ENCODE measurements at places on chromosomes 13 and 19.

DNA sequence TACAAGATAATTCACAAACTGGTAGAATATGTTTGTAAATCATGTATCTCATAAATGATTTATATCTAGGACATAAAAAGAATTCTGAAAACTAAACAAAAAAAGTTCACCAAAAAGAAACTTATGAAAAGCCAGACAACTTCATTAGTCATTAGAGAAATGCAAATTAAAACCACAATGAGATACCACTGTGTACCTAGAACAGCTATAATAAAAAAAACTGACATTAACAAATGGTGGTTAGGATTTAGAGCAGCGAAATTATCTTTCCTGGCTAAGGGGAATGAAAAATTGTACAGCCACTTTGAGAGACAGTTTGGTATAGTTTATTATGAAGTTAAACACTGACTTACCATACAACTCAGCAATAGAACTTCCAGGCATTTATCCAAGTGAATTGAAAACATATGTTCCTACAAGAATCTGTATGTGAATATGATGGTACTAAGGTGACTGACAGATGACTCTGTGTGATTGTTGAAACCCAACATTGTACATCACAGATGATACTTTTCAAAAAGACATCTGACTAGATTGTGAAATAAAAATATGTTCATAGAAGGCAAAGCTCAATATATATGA, 41.8 kb downstream of the UGGT2 start:
- DNase-seq: no peak

GRCh38 chr13:28464861-28465460, 30.0 kb downstream of the FLT1 start:
- DNase-seq: no peak

GRCh38 chr19:49400029-49400428, 12.0 kb downstream of the KASH5 start:
- no peak for DNase-seq

DNA sequence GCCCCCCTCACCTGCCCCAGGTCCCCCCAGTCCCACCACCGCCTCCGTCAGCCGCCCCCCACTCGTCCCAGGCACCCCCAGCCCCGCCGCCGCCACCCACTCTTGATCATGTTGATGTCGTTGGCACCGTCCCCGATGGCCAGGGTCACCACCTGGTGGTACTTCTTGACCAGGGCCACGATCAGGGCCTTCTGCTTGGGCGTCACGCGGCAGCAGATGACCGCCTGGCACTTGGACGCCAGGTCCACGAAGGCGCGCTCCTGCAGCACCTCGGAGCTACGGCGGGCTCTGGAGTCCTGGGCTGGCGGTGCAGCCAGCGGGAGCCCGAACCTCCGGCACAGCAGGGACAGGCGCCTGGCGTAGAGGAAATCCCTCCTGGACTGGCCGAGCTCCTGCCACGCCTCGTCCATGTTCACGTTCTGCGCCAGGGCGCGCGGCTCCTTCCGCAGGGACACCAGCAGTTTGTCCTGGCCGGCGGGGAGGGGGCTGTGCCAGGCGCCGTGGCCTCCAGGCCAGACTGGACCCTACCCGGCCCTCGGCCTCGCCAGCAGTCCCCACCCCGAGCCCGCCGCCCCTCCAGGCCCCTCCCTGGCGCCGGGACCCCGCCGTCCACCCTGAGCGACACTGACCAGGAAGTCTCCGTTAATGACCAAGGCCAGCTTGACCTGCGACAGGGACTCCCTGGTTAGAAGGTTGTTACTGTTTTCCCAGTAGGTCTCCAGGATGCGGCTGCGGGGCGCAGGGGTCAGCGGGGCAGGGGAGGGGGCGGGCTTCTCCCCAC, 22.6 kb downstream of the ATP8B3 start:
- no peak for DNase-seq

- no peak for DNase-seq
Measured at GRCh38 chr13:49342454-49342853, 94.7 kb downstream of the CDADC1 start.

- DNase-seq: no peak
Measured at GRCh38 chr13:65670014-65670625, 1560.0 kb downstream of the PCDH9 start.

- DNase-seq: no peak
Measured at GRCh38 chr13:97549201-97549600, 115.2 kb downstream of the RAP2A start.

GRCh38 chr13:71829547-71829946, 37.5 kb downstream of the DACH1 start:
- DNase-seq: no peak

GRCh38 chr13:29541400-29541799, 54.1 kb downstream of the SLC7A1 start:
- DNase-seq: no peak

GRCh38 chr13:21747456-21747855, 76.6 kb downstream of the FGF9 start:
- DNase-seq: no peak

- DNase-seq: no peak
Measured at GRCh38 chr19:53771144-53771543, 53.0 kb downstream of the NLRP12 start.

Data from AG08396 (cell line).